ENCODE measurements at places on chromosomes 2 and 18.

DNA sequence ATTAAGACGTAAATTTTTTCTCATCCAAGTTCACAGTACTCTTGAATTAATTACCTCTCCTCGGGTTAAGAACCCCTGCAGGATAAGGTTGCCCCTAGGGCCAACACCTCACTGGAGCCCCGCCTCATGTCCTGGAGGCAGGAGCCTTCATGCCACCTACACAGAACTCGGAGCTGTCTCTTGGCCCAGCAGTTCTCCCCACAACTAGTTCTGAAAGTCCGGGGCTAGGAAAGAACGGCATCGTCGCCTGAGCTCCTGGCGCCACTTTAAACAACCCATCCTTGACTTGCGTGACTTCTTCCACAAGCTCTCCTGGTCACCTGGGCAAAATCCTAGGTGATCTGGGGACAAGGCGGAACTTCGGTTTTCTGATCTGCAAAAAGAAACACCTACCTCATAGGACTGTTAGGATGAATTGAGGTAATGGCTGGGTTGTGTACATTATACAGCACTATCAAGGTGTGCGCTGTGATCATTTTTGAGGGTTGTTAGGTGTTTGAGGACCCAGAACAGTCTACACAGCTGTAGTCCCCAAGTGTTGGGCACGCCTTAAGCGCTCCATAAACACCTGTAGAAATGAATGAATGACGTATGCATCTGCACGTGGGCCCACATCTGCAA, 641 bp upstream of the ITGA6 start:
- DNase-seq: no peak

- DNase-seq: no peak
Observed at GRCh38 chr18:34803877-34804400, 93.8 kb downstream of the DTNA start.

DNA sequence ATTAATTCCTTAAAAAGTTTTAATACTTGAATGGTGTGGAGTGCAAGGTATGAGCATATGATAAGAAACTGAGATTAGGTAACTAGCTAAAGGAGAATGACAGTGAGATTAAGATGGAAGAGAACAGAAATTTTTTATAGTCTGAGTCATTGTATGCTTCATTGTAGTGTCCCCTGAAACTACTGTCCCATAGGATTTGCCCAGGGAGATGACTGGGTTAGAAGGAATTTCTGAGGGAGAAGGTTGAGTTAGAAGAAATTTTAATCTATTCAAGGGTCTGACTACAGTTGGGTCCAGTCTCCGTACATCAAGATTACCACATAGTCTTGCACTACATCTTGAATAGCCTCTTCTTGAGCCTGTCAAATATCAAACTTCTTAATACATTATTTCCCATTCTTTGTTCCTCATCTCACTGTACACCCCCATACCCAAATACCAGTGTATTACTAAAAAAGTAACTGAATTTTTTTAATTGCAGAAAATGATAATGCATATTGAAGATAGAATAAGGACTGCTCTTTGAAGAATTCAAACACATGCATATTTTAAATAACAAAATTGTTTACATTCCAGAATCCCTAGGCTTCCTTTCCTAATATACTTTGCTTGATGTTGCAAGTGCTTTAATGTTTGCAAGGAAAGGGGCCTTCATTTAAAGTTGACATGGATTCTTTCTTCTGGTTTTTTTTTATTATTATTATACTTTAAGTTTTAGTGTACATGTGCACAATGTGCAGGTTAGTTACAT, 314.3 kb upstream of the COL3A1 start:
- no peak for DNase-seq

GRCh38 chr2:121409966-121410365, 120.7 kb upstream of the RNU4ATAC start:
- no peak for DNase-seq

GRCh38 chr2:120441351-120441700, 95.4 kb downstream of the INHBB start:
- no peak for DNase-seq

- DNase-seq: no peak
Observed at GRCh38 chr2:129459200-129459876, 520.1 kb upstream of the RAB6C start.

- DNase-seq: no peak
Observed at GRCh38 chr2:240402566-240403272, 32.7 kb upstream of the GPC1 start.

DNA sequence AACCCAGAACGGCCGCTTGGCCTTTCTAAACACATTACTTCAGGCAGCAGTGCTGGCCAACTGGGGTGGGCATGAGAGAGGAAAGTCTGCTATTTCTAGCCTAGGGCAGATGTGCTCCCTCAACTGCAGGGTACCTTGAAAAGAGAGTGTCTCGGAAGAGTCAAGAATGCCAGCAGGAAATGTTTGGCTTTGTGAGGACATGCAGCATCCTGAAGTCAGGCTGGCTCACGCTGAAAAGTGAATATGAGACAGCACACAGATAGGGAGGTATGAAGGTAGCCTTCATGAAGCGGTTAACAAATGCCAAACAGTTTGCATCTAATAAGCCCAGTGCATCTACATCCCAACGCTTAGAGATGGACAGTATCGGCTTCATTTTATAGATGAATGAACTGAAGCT, 65.0 kb upstream of the NCKAP5 start:
- DNase-seq: no peak

DNA sequence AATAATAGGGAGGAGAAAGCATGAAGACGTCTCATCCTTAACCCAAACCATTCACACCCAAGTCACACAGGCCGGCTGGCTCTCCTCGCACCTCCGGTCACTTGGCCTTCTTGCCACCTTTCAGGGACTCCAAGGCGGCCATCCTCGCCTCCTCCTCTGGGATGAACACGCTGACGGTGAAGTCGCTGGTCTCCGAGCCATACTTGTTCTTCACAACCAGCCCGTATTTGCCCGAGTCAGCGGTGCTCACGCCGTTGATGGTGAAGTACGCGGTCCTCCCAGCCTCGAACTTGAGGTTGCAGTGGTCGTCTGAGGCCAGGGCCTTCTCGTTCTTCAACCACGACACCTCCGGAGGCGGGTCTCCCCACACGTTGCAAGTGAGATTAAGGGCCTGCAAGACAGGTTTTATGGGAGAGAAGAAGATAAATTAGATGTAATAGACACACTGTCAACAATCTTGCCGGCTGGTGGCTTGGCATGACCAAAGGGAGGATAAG, 54.3 kb upstream of the LPIN2 start:
- no peak for DNase-seq

DNA sequence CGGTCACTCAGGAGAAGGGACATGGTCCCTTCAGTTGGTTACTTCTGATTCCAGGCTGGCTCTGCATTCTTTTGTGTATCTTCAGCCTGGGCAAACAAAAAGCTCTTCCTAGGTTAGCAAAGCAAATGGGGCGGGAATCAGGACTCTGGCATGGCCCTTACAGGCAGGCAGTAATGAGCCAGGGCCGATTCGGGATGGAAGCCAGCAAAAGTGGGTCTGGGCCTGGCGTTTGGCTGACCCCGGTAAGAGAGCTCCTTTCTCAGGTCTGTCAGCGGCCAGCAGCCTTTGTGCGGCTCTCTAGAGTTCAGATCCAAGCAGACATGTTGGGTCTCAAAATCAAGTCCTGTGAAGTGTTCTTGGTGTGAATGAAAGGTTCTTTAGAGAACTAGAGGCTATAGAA, 81.5 kb upstream of the EML6 start:
- DNase-seq: no peak

DNA sequence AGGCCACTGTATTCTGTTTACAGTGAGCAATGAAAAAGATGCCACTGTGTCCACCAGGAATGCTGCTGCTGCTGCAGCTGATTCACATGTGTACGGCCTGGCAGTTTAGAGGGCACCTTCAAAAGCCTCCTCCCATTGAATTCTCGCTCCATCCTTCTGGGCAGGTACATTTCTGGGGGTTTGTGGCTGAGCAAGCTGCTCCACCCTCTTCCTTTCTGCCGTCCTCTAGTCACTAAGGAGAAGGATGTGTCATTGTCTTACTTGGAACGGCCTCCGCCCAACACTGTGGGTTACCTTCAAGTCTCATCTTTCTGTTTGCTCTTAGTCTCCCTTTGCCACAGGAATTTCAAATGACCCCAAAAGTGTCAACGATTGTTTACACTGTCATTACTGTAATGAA, 182.0 kb downstream of the ZBTB7C start:
- no peak for DNase-seq

DNA sequence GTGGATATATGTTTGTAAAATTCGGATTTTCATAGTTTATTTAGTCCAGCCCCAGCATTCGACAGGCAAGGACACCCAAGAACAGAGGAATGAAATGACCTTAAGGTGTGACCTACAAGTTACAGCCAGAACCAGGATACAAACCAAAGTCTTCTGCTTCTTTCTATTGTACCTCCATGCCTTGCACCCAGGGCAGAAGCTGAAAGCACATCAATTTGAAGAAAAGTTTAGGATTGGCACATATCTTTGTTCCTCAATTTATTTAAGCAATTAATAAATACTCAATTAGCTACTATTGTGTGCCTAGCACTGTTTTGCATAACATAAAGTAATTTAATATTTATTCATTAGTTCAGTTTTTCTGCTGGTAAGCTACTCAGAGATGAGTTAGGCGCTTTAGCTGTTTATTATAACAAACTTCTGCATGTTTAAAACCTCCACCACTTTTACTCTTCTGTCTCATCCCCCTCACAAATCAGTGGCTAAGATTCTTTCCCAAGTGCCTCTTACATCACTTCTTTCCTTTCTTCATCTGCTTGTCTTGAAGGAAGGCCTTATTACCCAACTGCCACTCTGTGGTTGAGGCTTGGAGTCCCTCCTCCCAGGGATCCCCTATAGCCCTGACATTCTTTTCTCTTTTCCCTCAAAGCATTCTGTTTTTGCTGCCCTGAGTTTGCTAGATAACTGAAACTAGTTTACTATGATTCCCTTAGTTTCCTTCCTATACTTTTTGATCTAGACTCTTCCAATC, 37.1 kb upstream of the DARS1 start:
- DNase-seq: peak; percentile 61

DNA sequence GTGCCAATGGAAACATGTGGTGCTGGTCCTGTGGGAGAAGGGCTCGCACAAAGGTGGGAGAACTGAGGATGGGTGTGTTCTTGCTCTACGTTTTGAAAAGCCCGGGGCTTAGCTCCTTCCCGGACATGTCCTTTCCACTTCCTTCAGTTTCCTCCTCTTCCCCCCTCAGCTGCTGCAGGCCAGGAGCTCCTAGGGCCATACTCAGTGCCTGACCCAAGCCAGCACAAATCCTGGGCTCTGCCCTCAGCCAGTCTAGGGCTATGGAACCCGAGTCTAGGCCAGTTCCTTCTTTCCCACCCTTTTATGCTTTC, 1.4 kb upstream of the SIX2 start:
- DNase-seq: no peak

Measured in KBM-7 (cell line).